Activated CD4-positive, alpha-beta memory T cell treated with anti-CD3 and anti-CD28 coated beads for 36 hours (primary cell): ENCODE measurements at places on chromosomes 4 and X.
A peak's percentile ranks its signal among the peaks of the same experiment; 100 is the strongest.

- DNase-seq: no peak
These were observed 7.1 kb upstream of the BGN start for GRCh38 chrX:153487590-153488071.

- DNase-seq: no peak
These were observed 143.6 kb upstream of the FAM47A start for GRCh38 chrX:34275699-34276098.

- DNase-seq: no peak
These were observed 624.3 kb upstream of the EPHA5 start for GRCh38 chr4:66294638-66295037.

DNA sequence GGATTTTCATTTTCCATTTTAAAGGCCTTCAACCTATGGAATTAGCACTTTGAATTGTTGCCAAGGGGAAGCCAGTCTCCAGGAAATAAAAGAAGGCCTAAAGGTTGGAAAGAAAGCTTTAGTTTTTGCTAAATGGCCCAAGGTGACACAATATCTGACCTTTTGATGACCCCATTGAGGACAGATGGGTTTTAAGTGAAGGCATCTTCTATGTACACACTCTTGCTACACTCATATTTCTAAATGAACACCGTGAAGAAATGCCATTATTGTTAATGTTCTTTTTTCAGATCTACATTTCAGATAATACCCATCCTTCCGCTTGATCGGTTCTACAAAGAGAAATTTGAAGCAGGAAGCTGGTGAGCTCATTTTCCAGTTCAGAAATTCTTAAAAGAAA is 162.8 kb upstream of the POU3F4 start:
- DNase-seq: no peak

DNA sequence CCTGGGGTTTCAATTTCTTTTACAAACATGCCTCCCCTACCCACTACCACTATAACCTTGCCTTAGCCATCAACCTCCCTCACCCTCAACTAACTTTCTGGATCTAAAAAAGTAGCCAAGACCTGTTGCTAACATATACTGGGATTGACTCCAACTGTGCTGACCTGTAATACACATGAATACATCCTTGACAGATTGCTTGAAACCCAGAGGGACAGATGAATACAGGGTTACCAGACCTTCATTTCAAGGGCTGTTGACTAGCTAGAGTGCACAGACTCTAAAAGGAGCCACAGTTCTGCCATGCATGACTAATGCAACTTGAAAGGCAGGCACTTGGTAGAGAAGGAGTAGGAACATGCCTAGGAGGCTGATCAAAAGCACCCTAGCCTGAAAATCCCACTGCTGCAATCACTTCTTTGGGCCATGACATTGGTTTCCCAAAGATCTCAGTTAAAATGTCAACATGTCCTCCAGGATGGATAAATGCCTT is 121.0 kb downstream of the PCDH19 start:
- no peak for DNase-seq

DNA sequence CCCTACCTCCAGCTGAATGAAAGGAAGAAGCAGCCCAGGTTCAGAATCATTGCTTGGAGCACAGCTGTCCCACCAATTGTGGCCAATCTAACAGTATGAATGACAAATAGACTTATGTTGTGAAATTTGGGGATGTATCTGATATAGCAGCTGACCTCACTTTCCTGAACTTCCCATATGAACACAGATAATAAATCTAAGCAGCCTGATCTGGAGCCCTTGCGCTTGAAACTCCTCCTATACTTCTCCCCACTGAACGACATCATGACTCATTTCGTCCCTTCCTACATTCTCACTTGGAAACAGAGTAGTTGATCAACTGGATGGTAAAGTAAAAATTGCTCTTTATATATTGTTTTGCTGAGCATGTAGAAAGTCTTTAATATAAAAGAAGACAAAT is 24.2 kb upstream of the AMELX start:
- no peak for DNase-seq

- no peak for DNase-seq
These were observed 148.8 kb downstream of the CPEB2 start for GRCh38 chr4:15151033-15151432.

DNA sequence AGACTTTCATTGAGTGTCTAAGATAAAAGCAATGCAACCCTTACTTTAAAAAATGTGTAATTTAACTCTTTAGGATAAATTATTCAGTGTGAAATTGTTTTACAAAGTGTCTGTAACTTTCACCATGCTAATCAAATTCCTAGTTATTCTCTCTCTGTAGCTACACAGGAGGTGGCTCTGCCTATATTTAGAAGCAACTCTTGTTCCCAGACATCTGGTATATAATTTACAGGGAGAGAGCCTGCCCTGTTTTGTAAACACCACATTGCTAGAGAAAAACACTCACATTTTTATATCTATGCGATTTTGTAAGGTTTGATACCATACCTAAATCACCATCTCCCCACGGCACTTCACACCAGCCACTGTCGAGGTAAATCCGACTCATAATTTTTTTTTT is 35.5 kb upstream of the SPATA4 start:
- no peak for DNase-seq

- no peak for DNase-seq
These were observed 74.1 kb upstream of the FAM9B start for GRCh38 chrX:9108054-9108453.

- DNase-seq: no peak
These were observed 32.4 kb downstream of the RTL9 start for GRCh38 chrX:110391086-110391485.

GRCh38 chr4:109589605-109590004 is 29.6 kb downstream of the MCUB start:
- DNase-seq: no peak

- no peak for DNase-seq
These were observed 206.3 kb upstream of the GATB start for GRCh38 chr4:151967074-151967473.

DNA sequence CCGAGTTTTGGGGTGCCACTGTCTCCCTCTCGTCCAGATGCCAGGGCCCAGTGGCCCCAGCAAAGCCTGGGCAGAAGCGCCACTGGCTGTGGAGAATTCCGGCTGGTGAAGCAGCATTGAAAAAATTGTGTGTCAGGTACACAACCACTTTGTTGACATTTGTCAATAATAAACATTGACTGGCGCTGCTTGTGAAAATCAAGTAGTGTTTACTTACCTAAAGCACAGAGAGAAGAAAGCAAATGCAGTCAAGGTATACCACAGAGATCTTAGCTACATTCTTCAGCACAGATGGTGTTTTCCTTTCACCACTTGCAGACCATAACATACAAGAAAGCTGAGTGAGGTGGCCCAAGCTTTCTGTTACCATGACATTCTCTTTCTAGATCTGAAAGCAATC is 14.5 kb upstream of the SLC7A11 start:
- no peak for DNase-seq

- no peak for DNase-seq
These were observed 12.4 kb upstream of the ZCCHC13 start for GRCh38 chrX:74291577-74291963.

DNA sequence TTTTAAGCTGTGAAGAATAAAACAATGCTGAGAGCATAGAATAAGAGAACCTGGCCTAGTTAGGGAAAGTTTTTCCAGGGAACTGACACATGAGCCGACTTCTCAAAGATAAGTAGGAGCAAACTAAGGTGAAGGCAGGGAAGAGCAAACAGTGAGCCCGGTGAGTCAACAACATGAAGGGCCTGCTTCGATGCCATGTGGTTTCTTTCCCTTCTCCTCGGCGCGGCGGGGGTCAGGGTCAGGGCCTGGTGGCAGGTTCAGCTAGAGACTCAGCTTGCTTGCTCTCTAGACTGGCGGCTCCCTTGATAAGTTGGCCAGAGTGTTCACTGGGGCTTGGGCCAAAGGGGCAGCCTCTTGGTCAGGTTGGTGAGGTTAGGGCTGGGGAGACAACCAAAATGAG is 81.1 kb downstream of the DLG3 start:
- no peak for DNase-seq

DNA sequence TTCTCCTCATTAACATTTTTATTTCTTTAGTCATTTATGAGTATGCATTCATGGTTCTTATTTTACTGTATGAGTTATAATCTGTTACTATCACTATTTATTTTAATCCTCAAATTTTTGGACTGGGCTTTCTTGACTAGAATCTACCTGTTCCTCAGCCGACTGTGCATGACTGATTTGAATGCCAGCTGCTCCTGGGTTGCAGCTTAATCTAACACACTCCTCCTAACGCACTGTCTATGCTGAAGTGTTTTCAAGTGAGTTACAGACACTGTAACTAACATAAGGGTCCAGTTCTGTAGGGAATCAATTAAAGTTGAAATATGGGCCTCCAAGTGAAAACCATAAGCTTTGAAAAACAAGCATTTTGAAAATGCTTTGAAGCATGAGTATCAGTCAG is 137.4 kb upstream of the ARSJ start:
- no peak for DNase-seq

GRCh38 chr4:138598226-138598625 is 356.1 kb upstream of the SLC7A11 start:
- no peak for DNase-seq

DNA sequence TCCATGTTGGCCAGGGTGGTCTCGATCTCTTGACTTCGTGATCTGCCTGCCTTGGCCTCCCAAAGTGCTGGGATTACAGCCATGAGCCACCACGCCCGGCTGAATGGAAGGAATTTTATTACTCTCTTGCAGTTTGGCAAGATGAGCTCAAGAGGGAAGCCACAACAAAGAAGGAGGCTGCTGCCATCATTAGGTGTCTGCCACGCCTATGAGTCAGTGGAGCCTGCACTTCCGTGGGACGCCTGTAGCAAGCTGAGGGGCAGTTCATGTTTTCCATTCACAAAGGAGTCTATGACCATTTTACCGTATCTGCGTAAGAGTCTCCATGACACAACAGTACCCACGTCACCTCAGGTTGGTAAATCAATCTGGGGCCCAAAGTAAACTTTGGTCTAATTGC is 51.2 kb upstream of the CHRNA9 start:
- DNase-seq: peak; percentile 92

DNA sequence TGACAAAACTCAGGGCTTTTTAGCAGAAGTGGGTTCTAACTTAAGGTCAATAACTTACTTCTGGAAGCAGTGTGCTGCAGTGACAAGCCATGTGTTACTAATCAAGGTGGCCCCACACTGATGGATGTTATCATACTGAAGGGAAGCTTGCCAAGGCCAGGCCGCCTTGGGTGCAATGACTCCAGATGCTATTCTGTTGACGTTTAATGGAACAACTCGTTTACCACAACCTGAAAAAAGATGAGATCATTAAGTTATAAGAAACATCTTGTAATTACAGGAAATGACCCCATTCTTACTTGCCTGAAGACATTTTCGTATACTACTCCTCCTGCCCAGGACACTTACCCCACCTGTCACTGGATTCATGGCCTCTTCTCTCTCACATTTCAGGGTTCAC is 38.9 kb upstream of the TMPRSS11D start:
- DNase-seq: no peak

DNA sequence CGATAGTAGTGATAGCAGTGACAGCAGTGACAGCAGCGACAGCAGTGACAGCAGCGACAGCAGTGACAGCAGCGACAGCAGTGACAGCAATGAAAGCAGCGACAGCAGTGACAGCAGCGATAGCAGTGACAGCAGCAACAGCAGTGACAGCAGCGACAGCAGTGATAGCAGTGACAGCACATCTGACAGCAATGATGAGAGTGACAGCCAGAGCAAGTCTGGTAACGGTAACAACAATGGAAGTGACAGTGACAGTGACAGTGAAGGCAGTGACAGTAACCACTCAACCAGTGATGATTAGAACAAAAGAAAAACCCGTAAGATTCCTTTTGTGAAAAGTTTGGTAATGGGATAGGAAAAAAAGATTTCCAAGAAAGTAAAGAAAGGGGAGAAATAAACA is 7.9 kb downstream of the DSPP start:
- no peak for DNase-seq

DNA sequence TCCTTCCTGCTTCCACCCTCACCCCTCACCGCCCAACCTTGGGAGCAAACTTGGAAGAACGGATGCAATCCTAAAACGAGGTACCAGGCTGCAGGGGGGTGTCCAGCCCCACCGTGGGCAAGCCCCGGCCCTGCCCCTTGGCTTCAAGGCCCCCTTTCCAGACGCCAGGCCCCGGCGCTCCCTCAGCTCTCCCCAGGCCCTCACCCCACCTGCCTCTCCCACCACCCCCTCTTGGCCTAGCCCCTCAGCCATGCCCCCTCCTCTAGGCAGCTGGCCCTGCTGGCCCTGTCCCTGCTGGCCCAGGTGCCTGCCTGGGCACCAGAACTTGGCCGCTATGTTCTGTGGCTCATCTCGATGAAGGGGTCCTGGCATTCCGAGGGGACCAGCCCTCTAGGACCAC is 33.8 kb downstream of the LRPAP1 start:
- no peak for DNase-seq

DNA sequence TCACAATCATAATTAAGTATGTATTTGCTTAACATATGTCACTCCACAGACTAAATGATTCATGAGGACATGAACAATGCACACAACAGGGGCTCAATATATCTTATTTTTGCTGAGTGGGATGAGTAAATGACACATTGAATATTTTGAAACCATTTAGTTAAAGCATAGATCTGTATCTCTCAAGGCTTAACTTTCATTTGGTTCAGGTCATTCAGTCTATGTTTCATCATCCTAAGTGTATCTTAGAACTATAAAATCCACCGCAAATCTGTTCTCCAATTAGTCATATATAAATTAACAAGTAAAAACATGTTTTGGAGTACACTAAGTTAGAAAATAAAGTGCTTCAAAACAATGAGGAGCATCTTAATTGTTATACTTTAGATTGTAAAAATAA is 45.8 kb downstream of the AREG start:
- no peak for DNase-seq

- no peak for DNase-seq
These were observed 165.7 kb downstream of the SOWAHB start for GRCh38 chr4:76732246-76732645.

DNA sequence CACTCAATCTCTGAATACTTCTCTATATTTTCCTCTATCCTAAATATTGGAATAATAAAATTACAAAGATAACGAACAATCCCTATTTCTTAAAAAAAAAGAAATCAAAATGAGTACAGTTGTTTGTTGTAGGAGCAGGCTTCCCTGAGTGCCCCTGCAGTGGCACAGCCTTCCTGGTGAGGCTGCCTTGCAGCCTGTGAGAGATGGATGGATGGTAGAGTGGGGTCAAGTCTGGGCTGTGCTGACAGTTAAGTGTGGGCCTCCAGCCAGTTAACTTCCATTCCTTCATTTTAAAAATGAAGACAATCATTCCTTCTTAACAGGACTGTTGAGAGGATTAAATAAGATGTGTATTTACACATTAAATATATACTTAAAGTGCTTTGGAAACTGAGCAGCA is 136.9 kb downstream of the MGST2 start:
- no peak for DNase-seq

GRCh38 chrX:113470166-113470565 is 629.5 kb upstream of the AMOT start:
- DNase-seq: no peak

GRCh38 chr4:168654848-168655174 is 158.0 kb downstream of the PALLD start:
- no peak for DNase-seq

- no peak for DNase-seq
These were observed 7.9 kb downstream of the TET2 start for GRCh38 chr4:105154576-105154975.

- DNase-seq: no peak
These were observed 38.5 kb downstream of the AGA start for GRCh38 chr4:177403746-177404145.
